ENCODE measurements at places on chromosomes 3 and 15.

DNA sequence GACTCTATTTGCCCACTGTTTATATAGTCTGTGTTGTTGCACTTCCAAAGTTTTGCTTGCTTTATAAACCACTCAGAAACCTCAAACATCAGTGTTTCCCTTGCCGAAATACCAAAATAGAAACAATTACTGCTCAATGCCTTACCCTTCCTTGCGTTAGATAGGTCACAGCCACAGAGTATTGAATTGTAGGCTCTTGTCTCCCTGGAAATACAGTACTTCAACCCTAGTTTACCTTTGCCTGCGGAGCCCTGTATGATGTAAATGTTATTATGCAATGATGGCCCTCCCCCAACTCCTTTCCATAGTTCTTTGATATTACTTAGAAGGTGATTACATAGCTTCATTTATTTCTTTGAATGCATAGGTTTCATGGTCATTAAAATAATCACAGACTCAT, 44.2 kb downstream of the SOX2 start:
- no peak for DNase-seq

DNA sequence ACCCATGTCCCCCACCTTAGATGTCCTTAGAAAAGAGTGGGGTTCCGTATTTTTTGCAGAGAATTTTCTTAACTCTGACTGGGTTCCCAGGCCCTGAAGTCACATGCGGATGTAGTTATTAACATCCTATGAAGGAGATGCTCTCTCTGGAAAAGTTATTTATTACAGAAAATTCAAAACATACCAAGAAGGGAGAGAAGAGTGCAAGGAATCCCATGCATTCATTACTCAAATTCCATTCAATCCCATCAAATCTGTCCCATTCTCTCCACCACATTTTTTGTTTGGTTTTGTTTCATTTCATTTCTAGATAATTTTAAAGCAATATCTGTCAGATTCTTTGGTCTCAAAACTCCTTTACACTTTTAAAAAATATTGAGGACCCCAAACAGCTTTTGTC, 34.3 kb upstream of the ANKRD34C start:
- no peak for DNase-seq

DNA sequence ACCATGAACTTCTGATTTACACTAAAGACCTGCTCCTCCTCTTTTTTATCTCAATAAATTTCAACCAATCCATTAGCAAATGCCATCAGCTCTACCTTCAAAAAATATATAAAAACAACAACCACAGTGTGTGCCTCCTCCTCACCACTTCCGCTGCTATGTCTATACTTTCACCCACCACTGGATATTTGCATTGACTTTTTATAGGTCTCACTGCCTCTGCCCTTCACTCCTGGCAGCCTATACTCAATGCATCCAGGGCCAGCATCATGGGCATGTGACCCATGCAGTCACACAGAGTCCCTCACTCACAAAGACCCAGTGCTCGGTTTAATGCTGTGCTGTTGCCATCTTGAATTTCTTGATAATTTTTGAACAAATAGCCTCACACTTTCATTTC, 53.5 kb upstream of the CCDC54 start:
- no peak for DNase-seq

GRCh38 chr15:80426316-80426715, 22.1 kb downstream of the ARNT2 start:
- DNase-seq = no peak

- no peak for DNase-seq
Observed at GRCh38 chr3:129021140-129021551, 20.0 kb downstream of the EFCC1 start.

DNA sequence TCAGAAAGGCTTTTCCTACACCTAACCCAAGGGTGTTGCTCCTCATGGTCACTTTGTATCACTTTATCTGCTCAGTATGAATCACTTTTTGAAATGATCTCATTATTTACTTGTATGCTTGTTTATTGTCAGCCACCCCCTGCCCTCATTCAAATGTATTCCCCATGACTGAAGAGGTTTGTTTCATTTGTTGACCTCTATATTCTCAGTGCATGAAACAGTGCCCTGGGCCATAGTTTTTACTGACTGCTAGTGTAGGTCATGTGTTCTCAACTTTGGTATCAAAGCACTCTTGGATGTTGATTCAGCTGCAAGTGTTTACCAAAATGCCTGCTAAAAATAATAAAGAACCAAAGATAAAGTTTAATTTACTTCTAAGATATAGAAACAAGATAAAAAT, 381.7 kb upstream of the ARPP21 start:
- no peak for DNase-seq

- DNase-seq = peak; percentile 77
Observed at GRCh38 chr3:150371741-150372254, 36.3 kb upstream of the TSC22D2 start.

- DNase-seq = no peak
Observed at GRCh38 chr15:33852570-33852969, 115.7 kb upstream of the CHRM5 start.

- DNase-seq = no peak
Observed at GRCh38 chr15:59185725-59186124, 20.9 kb upstream of the LDHAL6B start.

GRCh38 chr3:194285850-194286197, 65.3 kb downstream of the CPN2 start:
- DNase-seq = no peak

DNA sequence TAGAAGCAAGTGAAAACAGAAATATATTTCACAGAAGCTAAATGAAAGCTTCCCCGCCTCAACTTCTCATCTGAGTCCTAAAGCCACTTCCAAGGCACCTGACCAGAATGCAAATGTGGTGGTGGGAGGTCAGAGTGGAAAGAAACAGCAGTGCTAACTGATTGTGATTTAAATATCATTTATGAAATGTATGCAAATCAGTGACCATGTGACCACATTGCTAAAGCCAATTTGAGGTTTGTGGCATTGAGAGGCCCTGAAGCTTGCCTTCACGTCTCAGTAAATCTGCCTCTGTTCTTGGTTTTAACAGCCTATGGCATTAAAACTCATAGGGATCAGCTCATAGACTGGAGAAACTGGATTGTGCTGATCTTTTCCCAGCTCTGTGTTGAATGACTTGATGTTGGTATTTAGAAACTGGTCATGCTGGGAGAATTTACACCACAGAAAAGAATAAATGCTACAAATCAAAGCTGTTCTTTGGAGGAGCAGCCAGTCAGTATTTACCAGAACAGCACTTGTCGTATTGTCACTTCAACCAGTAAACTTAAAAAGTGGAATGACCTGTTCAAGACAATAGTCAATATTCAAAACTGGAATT, 481.4 kb upstream of the ALCAM start:
- no peak for DNase-seq

GRCh38 chr15:60973637-60974415, 255.3 kb downstream of the RORA start:
- no peak for DNase-seq

DNA sequence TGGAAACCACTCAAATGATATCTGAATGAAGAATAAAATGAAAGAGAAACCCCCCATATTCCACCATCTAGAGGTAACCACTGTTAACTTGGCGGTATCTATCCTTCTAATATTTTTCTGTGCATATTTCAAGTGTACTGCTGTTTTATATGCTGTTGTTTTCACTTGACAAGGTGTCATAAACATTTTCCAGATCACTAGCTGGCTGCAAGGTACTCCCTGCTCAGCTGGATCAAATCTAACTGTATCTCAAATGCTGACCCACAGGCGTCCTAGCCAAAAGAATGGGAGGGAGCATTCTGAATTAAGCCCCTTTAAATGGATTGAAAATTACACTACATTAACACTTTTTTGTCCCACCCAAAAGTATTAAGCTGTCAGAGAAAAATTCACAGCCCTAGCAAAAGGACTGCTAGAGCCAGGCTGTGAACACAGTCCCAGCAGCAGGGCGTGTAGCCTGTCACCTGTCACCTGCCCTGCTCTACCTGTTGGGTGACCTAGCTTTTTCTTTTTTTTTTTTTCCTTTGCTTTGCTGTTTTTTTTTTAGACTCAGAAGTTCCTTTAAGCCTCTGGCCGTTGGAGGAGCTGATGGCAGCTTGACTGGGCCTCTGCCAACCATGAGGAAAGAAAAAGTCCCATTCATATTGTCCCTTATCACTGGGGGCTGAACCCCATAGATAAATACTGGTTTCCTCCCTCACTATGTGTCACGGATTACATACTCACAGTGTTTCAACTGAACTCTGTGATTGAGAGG, 93.7 kb upstream of the TSC22D2 start:
- DNase-seq = no peak

- DNase-seq = peak; percentile 63
Observed at GRCh38 chr3:160038862-160039562, 50.4 kb downstream of the IL12A start.

- no peak for DNase-seq
Observed at GRCh38 chr3:185631108-185631507, 45.0 kb downstream of the SENP2 start.

DNA sequence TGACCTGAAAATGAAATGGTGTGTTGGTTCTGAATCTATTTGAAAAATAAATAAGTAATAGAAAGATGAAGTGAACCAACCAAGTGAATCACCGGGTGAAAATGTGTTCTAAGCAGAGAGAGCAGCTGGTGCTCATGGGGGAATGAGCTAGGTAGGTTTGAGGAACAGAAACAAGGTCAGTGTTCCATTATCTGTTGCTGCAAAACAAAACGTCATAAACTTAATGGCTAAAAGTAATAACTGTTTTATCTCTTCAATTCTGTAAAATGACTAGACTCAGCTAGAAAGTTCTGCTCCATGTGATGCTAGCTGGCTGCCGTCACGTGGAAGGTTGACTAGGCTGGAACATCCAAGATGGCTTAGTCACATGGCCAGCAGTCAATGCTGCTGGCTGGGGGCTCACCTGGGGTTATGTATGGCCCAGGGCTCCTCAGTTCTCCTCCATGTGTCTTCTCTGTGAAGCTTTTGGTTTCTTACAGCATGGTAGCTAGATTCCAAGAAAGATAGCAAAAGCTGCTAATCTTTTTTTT, 13.3 kb upstream of the SH3BP5 start:
- peak; percentile 48 for DNase-seq

DNA sequence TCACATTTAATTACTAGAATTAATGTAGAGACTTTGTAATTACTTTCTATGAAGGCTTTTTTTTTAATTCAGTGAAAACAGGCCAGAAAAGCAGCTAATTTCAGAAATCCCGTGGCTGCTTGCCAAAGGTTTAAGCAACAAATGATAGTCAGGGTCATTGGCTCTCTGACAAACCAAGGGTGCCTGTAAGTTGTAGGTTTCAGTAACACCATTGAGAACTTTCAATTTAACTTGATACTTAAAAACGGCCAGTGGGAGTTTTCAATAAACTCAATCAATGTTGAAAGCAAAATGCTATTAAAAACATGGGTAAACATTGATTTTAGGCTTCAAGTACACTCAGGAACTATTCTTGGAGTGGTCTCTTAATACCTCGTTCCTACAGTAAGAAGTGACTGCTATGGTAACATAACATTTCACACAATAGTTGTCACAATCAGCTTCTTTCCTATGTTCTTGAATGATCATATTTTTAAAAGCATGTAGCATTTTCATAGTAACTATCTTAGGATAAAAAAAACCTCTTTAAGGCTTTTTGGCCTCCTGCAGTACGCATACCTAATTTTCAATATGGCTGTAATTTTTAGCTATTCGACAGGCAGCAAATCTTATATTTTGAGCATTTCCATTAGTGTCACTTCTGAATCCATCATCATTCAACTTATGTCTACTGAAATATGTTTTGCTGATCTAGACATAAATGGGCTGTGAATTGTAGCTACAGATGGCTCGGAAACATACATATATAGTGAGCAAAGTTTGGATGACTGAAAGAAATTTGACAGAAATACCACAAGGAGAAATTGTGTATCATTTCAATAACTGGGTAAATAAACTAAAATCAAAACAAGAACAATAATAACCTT, 592.1 kb upstream of the GBE1 start:
- no peak for DNase-seq

- no peak for DNase-seq
Observed at GRCh38 chr3:142434503-142434902, 13.3 kb downstream of the XRN1 start.

DNA sequence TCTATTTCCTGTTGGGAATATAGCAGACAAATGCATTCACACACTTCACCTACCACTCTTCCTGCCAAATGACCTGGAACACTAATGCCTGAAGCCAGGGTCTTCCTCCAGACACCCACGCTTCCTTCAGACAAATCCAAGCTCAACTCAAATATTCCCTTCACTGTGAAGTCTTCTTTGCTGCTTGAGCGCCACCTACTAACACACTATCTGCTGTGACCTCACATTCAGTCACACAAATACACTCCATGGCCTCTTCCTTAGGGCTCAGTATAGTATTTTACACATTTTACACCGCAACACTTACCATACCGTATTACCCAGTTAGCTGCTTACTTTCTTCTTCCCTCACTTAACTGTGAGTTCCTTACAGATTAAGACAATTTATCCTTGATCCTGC, 149.4 kb downstream of the SHOX2 start:
- DNase-seq = no peak

- DNase-seq = no peak
Observed at GRCh38 chr3:131981323-131981722, 53.5 kb downstream of the CPNE4 start.

GRCh38 chr3:129184396-129184657, 631 bp upstream of the CNBP start:
- peak; percentile 73 for DNase-seq

GRCh38 chr15:66401130-66402021, 14.7 kb downstream of the MAP2K1 start:
- no peak for DNase-seq

- no peak for DNase-seq
Observed at GRCh38 chr3:112061152-112061551, 25.0 kb upstream of the C3orf52 start.

GRCh38 chr3:179896507-179896906, 140.2 kb downstream of the PEX5L start:
- DNase-seq = no peak

- DNase-seq = peak; percentile 73
Observed at GRCh38 chr15:66603301-66604179, 37.7 kb upstream of the LCTL start.

- no peak for DNase-seq
Observed at GRCh38 chr3:127217596-127218453, 24.9 kb downstream of the PRR23E start.

- no peak for DNase-seq
Observed at GRCh38 chr3:148975248-148975647, 16.1 kb upstream of the GYG1 start.

- DNase-seq = peak; percentile 75
Observed at GRCh38 chr3:11059090-11059798, 66.7 kb downstream of the SLC6A1 start.

DNA sequence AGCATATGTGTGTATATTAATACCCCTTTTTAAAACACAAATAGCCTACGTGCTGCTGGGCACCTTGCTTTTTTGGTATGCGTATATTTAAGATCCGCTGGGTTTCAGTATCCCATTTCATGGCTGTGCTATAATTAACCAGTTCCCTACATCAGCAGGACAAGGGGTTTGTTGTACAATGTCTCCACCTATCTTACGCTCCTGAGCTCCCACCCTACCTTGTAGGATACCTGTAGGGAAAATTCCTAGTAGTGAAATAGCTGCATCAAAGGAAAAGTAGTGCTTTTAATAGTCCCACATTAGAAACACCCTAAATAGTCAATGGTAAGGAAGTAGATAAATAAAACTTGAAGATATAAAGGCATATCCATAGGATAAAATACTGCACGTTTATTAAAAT, 1.4 kb downstream of the MAP6D1 start:
- no peak for DNase-seq
